Panc1 (cell line): ENCODE measurements at places on chromosomes 1 and 21. TPM values are rescaled to one million over a fixed set of nuclear protein-coding genes. Genes with fewer than 3 reads are reported as not detected.

DNA sequence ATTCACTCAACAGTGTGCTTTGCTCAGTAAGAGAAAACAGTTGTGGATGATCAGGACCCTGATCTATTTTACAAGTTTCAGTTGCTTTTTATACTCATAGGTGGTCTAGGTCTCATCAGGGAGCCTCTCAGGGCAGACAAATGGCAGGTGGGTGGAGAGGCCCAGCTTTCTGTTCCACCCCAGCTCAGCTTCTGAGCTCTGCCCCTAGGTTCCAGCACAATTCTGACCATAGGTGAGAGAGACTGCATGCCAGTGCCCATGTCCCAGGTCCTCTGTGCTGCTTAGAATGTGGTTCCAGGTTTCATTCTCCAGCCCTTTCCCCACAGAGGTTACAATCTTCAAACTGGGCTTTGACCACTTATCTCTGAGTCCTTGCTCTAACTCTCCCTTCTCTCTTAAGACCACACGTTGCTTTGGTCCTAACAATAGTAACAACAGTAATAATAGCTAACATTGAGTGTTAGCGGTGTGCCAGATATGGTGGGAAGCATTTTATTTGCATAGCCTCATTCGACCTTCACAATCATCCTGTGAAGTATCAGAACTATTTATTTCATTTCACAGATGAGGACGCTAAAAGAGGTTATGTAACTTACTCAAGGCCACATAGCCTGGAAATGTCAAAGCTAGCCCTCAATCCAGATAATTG lies 19.6 kb upstream of the DUSP10 start:
- DNase-seq = no peak

Gene CYP4X1
- 1.3 TPM for total RNA-seq

- no peak for DNase-seq
These were observed 47.8 kb downstream of the GIPC2 start for GRCh38 chr1:78093560-78093959.

DNA sequence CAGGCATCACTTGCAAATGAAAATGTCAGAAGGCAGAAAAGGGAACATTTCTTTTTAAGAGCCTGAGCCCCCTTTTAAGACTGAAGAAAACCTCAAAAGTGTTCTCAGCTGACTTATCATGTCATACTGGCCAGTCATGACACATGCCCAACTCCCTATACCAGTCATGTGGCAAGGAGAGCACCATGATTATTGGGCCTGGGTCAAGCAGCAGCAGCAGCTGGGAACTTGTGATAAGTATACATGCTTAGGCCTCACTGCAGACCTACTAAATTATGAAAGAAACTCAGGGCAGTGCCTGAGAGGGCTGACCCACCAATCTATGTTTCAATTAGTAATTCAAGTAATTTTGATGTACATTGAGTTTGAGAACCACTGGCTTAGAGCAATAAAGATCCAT lies 8.6 kb downstream of the RO60 start:
- DNase-seq = no peak

DNA sequence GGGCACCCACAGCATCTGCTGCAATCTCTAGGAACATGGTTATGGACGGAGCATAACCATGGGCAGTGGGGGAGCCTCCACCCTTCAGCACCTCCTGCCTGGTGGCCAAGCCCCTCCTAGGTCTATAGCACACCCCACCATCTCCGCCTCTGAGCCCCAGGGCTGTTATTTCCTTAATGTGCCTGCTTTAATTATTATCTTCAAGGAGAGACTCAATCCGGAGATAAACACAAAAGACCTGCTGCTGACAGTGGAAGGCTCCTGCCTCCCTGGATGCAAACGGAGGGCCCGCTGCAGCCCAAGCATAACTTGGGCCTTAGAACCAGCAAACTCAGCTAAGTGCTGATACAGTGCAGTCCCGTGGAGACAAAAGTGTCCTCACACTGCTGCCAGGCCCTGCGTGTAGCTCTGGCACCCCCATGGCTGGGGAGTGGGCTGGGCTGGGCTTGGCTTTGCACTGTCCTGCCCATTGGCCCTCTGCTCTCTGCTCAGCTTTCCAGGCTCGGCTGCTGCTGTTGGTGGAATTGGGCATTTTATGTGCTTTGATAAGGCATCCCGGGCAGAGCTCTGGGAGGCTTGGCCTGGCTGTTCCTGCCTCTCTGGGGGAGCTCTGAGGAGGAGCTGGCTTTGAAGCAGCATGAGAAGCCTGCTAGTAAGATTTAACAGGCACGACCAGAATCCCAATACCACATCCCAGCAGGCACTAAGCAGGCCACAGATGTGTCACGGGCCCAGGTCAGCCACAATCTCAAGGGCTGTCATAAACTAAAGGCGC lies 620.2 kb downstream of the PTPRU start:
- DNase-seq = no peak

GRCh38 chr1:20184481-20184900 lies 1.4 kb upstream of the UBXN10 start:
- no peak for DNase-seq

DNA sequence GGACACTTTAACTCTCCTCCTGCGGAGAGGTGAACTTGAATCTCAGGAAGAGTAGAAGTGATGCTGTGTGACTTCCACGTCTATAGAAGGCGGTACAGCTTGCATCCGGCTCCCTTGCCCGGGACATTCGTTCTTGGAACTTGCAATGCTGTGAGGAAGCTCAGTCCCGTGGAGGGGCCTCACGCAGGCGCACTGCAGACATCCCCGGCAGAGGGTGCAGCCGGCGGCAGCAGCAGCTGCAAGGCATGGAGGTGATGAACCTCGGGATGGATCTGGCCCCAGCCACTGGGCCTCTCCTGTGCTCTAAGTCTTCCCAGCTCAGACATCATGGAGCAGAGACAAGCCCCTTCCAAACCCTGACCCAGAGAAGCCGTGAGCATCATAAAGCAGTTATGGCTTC lies 61.8 kb upstream of the SOD1 start:
- no peak for DNase-seq

DNA sequence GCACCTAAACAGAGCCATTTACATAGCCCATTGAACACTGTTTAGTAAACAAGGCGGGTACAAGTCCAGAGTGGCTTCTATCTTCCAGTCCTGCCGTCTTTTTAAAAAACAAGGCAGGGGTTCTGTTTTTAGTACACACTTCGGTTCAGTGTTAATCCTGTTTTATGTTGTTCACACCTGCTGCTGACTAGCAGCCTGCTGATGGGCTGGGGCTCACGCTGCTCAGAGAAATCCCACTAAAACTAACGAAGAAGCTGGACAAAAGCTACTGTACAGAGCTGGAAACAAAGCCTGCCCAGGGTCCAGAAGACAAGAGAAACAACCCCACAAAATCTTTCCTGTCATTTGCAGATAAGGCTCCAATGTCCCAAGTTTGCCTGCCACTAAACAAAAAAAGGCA lies 13.2 kb downstream of the ESRRG start:
- no peak for DNase-seq

DNA sequence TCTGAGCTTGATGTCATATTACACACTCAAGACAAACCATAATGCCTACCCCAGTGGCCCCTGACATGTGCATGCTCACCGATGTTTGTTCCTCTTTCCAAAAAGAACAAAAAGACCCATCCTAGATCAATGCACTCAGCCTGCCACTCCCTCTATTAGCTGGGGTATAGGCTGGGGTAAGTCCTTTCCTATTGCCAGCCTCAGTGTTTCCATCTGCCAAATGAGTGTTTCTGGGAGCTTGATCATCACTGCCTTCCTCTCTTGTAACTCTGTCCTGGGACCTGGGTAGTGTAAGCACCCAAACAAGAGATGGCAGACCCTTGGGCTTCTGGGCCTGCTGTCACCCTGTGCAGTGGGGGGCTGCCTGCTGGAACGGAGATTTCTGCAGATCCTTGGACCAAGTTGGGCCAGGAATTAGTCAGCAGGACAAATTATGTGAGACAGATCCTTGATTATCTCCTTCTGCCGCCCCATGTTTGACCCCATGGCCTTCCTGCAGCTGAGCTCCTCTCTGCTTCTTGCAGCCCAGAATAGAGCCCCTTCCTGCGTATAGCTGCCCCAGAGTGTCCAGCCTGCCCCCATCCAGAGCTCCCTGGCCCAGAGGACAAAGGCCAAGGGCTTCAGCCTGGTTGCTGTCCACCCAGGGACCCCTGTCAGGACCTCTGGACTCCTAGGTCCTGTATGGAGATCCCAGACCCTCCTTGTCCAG lies 31.5 kb upstream of the LRP8 start:
- no peak for DNase-seq

Gene SYPL2
- 0.74 TPM for total RNA-seq

Gene IRF2BP2
- total RNA-seq = 187 TPM

Gene TSPEAR
- not detected for total RNA-seq

Gene TBX15
- total RNA-seq = 1.9 TPM

DNA sequence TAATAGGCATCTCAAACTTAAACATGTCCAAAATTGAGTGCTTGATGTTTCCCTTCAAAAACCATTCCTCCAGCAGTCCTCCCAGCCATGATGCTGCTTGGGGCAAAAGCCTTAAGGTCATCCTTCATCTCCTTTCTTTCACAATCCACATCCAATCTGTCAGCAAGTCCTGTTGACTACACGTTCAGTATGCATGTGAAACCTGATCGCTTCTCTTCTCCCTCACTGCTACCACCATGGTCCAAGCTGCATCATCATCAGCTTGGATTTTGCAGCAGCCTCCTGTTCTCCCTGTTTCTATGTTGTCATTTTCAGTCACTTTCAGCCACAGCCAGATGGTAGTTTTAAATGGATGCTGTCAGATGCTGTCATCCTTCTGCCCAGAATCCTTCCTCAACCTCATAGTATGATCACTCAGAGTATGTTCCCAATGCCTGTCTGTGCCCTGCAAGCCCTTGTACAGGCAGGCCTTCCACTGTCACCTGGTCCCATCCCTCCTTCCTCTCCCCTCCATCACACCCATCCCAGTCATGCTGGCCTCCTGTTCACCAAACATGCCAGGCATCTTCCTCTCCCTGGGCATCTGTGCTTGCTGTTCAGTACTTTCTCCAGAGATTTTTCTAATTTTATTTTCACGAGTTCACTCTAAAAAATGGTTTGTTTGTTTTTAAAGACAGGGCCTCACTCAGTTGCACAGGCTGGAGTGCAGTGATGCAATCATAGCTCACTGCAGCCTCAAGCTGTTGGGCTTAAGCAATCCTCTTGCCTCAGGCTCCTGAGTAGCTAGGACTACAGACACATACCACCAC lies 66.0 kb downstream of the SYDE2 start:
- DNase-seq = no peak
